ENCODE measurements at places on chromosomes 6 and 20.

GRCh38 chr6:119742188-119742803 lies 392.7 kb upstream of the MAN1A1 start:
- peak; percentile 33 for DNase-seq

- DNase-seq = no peak
Measured at GRCh38 chr6:35309611-35310264, 12.1 kb downstream of the DEF6 start.

DNA sequence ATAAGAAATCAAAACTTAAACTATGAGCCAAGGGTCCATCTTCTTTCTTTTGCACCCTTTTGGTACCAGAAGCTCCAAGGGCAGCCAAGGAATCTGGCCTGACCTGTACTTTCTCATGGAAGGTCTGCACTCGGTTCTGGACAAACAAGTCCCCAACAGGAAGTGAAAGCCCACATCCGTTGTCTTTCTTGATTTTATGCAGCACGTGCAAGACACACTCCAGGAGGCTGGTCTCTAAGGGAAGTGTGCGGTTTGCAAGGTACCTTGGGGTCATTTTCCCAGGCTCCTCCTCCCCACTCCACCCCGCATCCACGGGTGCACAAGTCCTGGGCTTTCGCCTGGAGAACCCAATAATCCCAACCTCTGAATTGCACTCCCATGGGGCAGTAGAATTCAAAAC lies 101.9 kb downstream of the NFATC2 start:
- DNase-seq = no peak

DNA sequence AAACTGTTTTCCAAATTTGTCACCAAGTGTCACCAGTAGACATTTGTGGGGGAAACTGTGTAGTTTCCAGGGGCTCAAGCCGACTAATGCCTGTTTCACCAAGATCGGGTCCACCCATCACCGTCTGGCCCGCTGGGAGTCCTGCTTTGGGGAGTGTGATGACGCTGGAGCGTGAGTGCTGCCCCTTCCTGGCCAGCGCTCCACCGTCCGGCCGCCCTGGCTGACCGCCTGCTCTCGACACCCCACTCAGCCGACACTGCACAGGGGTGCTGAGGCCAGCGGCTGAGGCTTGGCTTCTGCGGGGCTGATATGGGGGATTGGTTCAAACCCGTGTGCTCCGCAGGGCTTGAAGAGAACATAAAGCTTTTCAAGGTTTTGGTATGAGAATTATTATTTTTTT lies 160.1 kb downstream of the SMOC2 start:
- no peak for DNase-seq

DNA sequence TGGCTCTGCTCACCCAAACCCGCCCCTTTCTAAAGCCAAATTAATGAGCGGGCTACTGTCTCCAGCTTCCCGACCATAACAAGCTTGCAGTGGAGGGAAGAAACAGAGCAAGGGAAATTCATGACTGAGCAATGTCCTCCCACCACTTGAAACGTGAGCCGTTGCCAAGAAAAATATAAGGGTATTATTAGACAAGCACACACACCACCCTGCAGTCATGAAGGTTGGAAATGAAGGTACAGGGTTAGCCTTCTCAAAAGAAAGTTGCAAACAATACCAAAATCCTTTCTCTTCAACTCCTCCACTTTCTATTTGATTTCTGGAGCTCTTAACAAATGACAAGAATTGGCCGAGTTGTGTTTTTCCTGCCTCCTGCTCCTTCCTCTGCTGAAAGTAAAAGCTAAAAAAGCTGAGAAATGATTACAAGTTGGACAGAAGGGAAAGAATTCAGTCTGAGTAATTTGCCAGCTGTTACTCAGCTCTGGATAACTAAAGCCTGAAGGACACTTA lies 151.1 kb upstream of the B3GAT2 start:
- DNase-seq = peak; percentile 75

GRCh38 chr6:134517868-134518267 lies 200.0 kb upstream of the SGK1 start:
- DNase-seq = no peak

- DNase-seq = no peak
Measured at GRCh38 chr6:144405163-144405562, 120.0 kb downstream of the UTRN start.
